ENCODE measurements at places on chromosomes 6 and 20. TPM values are rescaled to one million over a fixed set of nuclear protein-coding genes. Genes with fewer than 3 reads are reported as not detected.

- no peak for DNase-seq
- no peak overlapping the region for H3K4me3 ChIP-seq
- no peaks in the 10 kb centered on the region for H3K27me3 ChIP-seq
- H3K4me1 ChIP-seq = no peaks in the 10 kb centered on the region
- peaks cover 12% of the 10 kb centered on the region for H3K36me3 ChIP-seq
- no peak overlapping the region for H3K27ac ChIP-seq
Observed at GRCh38 chr20:62165762-62166399, 16.9 kb upstream of the MTG2 start.

GRCh38 chr6:24988562-24988961 lies 52.8 kb upstream of the RIPOR2 start:
- peaks cover 2% of the 10 kb centered on the region for H3K36me3 ChIP-seq
- H3K27ac ChIP-seq = no peak overlapping the region
- peaks cover 17% of the 10 kb centered on the region for H3K4me1 ChIP-seq
- H3K4me3 ChIP-seq = no peak overlapping the region
- H3K27me3 ChIP-seq = no peaks in the 10 kb centered on the region

DNA sequence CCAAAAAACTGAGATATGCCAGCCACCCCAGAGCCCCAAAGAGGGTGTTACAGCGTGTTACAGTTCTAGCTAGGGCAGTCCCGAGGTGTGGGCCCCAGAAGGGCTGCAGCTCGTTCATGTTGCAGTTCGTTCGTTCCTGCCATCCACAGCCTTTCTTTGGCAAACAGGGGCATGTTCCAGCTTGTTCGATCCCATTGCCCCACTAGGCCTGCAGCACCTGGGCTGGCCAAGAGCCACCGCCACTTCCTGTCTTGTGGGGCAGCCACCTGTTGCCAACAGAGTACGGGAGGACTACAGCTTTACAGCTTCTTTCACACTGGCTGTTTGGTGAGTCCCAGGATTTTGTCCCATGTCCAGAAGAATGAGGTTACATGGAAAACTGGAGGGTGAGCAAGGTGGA lies 198.1 kb downstream of the MMUT start:
- DNase-seq = no peak
- no peaks in the 10 kb centered on the region for H3K36me3 ChIP-seq
- no peak overlapping the region for H3K27ac ChIP-seq

- peaks cover 20% of the 10 kb centered on the region for H3K4me1 ChIP-seq
- H3K27me3 ChIP-seq = peaks cover 25% of the 10 kb centered on the region
- H3K4me3 ChIP-seq = peak overlapping the region; percentile 92
Observed at GRCh38 chr6:28729501-28730402, 194.0 kb downstream of the TRIM27 start.

DNA sequence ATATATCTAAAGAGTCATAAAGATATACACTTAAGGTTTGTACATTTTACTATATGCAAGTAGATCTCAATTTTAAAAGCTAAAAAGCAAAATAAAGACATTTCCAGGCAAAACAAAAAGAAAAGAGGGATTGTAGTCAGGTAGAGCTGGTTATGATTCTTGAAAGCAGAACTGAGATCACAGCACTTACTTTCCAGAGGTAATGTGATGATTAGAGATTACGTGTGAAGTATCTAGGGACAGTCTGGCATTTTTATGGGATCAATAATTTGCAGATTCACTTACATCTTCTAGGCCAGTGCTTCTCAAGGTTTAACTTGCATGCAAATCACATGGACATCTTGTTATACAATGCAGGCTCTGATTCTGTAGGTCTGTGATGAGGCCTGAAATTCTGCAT lies 595.5 kb downstream of the KIF16B start:
- no peak for DNase-seq
- H3K36me3 ChIP-seq = no peaks in the 10 kb centered on the region
- no peak overlapping the region for H3K27ac ChIP-seq
- H3K4me1 ChIP-seq = no peaks in the 10 kb centered on the region
- H3K4me3 ChIP-seq = no peak overlapping the region

DNA sequence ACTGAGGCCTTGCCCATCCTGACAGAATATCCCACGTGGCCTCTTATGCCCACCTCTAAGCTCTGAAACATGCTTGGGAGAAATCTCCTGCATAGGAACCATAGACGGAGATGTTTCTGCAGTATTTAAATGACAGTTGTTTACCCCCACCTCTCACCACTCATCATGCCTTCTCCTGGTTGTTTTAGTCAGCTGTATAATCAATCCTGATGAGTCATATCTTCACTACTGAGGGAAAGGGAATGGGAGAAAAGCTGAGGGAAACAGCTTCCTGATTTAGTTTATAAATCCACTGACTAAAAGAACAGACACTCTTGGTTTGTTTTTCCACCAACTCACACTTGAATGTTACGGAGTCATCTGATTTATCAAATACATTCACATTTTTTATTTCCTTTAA lies 113.2 kb upstream of the TENT5A start:
- H3K4me1 ChIP-seq = peaks cover 64% of the 10 kb centered on the region
- peak overlapping the region; percentile 96 for H3K27ac ChIP-seq
- H3K36me3 ChIP-seq = no peaks in the 10 kb centered on the region
- no peak overlapping the region for H3K4me3 ChIP-seq

GRCh38 chr6:80930376-80930775 lies 822.1 kb downstream of the TENT5A start:
- H3K27ac ChIP-seq = no peak overlapping the region
- no peak for DNase-seq
- no peaks in the 10 kb centered on the region for H3K36me3 ChIP-seq
- H3K4me1 ChIP-seq = no peaks in the 10 kb centered on the region
- no peak overlapping the region for H3K4me3 ChIP-seq
- no peaks in the 10 kb centered on the region for H3K27me3 ChIP-seq

DNA sequence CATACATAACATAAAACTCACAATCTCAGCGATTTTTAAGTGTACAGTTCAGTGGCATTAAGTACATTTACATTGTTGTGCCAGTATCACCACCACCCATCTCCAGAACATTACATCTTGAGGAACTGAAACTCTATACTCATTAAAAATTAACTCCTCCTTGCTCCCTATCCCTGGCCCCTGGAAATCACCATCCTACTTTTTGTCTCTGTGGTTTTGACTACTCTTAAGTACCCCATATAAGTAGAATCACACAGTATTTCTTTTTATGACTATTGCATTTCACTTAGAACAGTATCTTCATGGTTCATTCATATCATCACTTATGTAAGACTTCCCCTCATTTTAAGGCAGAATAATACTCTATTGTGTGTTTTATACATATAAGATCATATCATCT lies 1108.1 kb downstream of the GRIK2 start:
- no peak for DNase-seq
- H3K36me3 ChIP-seq = peaks cover 4% of the 10 kb centered on the region

DNA sequence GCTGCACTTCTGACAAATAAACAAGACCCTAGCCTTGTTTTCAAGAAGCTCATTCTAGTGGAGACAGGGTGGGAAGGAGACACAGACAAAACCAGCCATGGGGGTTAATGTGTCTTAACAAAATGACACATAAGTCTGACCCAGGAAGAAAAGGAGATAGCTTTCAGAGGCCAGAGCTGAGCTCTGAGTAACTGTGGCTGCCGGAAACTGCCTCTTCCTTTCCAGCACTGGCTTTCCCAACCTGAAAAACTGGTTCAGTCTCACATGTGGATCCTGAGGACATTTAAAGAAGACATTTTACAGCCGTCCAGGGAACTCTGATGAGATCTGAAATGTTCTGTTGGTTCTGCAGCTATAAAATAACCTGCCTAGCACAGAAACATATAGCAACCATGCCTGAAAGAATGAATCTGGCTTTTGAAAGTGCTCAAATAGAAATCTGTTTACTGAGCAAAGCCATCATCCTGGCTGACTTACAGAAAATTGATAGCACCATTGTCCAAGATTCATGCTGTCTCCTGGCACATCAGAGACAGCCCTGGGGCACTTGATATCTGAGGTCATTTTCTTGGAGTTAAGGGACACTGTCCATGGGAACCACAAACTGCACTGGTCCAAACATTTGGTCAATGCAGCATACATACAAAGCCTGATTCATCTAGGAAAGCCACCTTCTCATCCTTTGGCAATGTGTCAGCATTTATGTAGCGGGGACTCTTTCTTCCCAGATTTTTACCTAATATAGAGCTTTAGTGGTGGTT lies 83.2 kb upstream of the PAX1 start:
- H3K4me3 ChIP-seq = no peak overlapping the region
- H3K27me3 ChIP-seq = no peaks in the 10 kb centered on the region
- H3K36me3 ChIP-seq = no peaks in the 10 kb centered on the region
- no peak overlapping the region for H3K27ac ChIP-seq
- H3K4me1 ChIP-seq = no peaks in the 10 kb centered on the region
- DNase-seq = no peak

The FAM83D gene
- total RNA-seq = 4.6 TPM

Data from osteocyte (in vitro differentiated cells).